Aorta (tissue), 5 donors: ENCODE measurements at places on chromosomes 2 and 18. TPM values are rescaled to one million over a fixed set of nuclear protein-coding genes. Genes with fewer than 3 reads are reported as not detected.

The CCDC178 gene
- total RNA-seq: 1.9 TPM

- no peak for DNase-seq
These were observed 56.7 kb upstream of the ASAP2 start for GRCh38 chr2:9149726-9150567.

GRCh38 chr2:234334151-234334550 is 162.7 kb downstream of the ARL4C start:
- no peak for DNase-seq

GRCh38 chr2:5076599-5076998 is 615.6 kb upstream of the SOX11 start:
- no peak for DNase-seq

The DSG1 gene
- total RNA-seq: not detected

- DNase-seq: no peak
These were observed 47.1 kb upstream of the REL start for GRCh38 chr2:60834270-60834717.

GRCh38 chr2:122737429-122738077 is 982.1 kb downstream of the TSN start:
- DNase-seq: no peak

GRCh38 chr2:172296267-172297046 is 130.9 kb upstream of the ITGA6 start:
- DNase-seq: no peak

DNA sequence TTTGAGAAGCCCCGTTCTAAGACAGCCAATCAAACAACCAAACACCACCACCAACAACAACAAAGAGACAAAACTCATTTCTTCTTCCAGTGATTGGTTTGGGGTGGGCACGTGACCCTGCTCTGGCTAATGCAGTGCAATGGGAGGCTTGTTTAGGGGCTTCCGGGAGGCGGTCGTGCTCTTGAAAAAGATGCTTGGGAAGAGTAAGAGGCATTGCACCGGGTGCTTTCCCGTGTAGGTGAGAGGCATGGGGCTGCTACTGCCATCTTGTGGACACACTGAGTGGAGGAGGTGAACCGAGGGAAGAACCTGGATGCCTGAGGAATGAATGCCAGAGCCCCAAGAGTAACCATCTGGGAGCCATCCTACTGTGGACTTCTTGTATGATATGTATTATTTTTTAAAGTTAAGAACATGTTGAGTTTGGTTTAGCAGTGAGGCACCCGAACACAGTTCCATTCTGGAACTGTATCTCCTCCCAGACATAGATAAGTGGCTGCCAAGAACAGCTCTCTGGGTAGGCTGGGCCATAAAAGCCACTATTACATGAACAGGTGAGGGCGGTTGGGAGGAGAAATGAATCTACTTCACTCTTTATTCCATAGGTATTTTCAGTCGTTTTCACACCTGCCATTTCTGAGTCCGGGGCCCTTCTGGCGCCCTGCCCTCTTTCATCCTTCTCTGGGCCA is 19.1 kb upstream of the ARHGAP25 start:
- DNase-seq: peak; percentile 59

- DNase-seq: no peak
These were observed 387.5 kb downstream of the CDH2 start for GRCh38 chr18:27789406-27789805.

DNA sequence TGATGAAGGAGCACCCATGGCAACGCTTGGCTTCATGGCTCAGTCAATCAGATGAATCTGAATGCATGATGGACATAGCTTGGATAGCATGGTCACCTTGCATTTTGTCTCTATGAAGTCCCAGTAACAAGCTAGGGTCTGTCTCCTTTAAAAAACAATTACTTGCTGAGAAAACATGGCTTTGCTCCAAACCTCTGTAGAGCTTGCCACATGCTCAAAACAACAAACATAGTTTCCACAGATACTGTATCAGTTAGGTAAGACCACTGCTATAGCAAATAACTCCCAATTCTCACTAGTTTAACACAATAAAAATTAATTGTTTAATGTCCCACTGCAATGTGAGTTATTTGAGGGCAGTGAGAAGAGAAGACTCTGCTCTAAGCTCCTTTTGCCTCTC is 401.0 kb downstream of the IRS1 start:
- DNase-seq: no peak

GRCh38 chr18:75802681-75803080 is 375.2 kb upstream of the SMIM21 start:
- DNase-seq: no peak

GRCh38 chr18:72555101-72555500 is 11.0 kb upstream of the CBLN2 start:
- no peak for DNase-seq

The ERBB4 gene
- 42.0 TPM for total RNA-seq

- DNase-seq: no peak
These were observed 61.3 kb downstream of the THADA start for GRCh38 chr2:43534569-43534968.

DNA sequence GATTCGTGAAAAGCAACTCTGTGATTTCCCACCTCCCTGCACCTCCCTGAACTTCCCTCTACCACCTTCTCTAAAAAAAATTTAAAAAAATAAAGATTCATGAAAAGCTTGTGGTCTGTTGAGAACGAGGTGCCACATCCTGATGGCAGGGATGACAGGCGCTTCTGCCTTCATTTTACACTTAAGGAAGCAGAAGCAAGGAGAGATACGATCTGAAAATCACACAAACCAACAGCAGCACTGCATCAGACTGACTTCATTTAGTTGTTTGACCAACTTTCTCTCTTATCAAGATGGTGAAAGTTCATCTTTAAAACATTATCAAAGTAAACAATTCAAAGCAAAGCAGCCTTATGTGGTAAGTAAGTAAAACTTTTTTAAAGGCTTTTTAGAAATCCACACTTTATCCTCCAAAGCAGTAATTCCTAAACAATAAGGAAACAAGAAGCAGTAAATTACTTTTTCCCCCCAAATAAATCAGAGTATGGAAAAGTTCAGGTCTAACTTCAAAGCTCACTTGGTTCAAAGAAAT is 15.5 kb downstream of the WDFY1 start:
- no peak for DNase-seq

DNA sequence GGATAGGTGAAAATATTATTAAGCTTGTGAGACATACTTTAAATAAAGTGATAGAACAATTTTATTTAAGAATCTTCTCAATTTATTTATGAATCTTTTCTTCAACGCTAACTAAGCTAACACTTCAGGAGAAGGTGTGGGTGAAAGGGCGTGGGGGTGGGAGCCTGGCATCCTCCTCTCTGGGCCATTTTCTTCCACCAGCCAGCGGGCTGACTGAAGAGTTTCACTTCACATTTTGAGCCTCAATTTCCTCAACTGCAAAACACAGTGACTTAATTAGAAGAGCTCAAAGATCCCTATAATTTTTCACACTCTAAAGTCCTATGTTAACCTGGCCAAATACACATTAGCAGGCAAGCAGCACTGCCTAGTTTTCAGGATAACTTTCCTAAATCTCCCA is 94.8 kb downstream of the FTCDNL1 start:
- DNase-seq: no peak

- no peak for DNase-seq
These were observed 144.3 kb upstream of the SERTAD2 start for GRCh38 chr2:64797881-64798575.

DNA sequence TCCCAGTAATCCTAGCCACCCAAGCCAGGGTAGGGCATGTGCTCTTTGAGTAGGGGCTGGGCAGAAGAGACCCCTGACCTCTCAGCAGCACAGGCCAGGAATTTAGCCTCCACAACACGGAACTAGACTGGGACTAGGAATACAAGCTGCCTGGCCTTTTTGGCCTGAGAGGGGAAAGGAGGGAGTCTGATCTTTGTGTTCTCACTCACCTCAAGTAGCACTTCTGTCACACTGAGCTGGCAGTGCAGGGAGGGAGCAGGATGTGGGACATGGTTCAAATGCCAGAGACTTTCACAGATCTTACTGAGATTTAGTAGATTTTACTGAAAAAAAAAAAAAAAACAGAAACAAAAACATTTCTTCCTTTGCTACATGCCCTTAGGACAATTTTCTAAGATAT is 395.2 kb downstream of the CMPK2 start:
- DNase-seq: no peak

DNA sequence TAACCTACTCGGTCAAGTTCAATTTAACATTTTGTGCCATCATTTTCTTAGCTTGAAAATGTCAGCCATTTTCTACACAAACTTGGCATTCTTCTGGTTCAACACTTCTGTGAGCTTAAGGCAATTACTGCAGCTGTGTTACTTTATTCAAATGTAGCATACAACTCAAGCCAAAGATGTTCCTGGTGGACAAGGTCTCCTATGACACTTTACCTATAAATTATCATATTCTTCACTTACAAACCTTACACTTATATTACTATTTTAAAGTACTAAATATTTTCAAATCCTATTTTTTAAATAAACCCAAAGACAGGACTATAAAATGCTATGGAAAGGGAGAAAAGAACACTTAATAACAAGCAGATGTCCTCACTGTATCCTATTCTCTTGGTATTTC is 1045.3 kb downstream of the TSN start:
- DNase-seq: no peak

GRCh38 chr2:160418398-160418765 is 75.2 kb downstream of the RBMS1 start:
- DNase-seq: no peak

- no peak for DNase-seq
These were observed at the start of gene KCNE4 for GRCh38 chr2:223051693-223052289. TSS of gene KCNE4 (plus strand) at chr2:223052190. CDS start at chr2:223052831, 641 bp downstream.

DNA sequence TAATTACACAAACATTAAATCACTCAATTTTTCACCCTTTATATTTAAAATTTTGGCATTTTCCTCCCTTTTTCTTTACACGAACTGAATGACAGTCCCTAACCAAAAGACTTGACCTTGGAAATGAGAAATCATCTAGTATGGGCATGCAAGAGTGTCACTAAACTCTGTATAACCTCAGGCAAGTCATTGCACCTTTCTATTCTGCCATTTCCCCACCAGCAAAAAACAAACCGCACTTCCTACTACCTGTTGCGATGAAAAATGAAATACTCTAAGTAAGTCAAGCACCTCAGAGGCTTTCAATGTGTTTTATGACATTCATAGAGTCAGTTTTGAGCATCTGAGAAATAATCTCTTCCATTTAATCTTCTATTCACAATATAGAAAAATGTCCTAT is 44.1 kb downstream of the ANKRD44 start:
- no peak for DNase-seq

- no peak for DNase-seq
These were observed 11.6 kb downstream of the TRPM8 start for GRCh38 chr2:233928594-233929351.

DNA sequence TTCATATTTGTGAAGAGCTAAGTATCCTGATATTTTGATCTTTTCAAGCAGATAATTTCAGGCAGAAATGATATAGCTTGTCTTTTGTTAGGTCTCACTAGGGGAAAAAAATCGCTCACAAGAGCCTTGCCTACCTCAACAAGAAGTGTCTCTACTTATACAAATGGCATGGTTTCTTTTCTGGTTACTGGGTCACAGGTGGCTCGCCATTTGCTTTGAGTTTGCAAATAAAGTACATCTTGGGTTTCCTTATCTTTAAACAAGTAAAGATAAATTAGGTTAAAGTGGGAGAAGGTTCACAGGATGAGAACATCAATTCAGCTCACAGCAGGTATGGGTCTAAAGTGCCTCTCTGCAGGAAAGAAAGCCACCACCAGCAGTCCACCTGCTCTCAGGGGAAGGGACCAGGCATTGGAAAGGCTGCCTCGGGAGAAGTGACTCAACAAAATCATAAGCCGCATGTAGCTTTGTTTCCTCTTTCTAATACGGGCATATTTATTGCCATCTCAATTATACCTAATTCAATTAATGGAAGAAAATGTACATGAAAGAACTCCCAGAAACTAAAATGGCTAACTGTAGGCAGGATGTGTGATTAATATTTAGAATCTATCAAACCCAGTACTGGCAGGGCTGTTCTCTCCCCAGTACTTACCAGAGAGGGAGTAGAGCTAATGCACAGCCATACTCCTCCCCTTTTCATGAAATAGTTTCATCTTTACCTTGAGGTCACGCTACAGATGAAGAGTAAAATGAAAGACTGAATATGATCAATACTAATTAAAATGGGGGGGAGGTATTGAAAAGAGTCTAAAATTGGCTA is 28.3 kb downstream of the CDC42EP3 start:
- DNase-seq: no peak

The EIF5B gene
- total RNA-seq: 57.9 TPM

DNA sequence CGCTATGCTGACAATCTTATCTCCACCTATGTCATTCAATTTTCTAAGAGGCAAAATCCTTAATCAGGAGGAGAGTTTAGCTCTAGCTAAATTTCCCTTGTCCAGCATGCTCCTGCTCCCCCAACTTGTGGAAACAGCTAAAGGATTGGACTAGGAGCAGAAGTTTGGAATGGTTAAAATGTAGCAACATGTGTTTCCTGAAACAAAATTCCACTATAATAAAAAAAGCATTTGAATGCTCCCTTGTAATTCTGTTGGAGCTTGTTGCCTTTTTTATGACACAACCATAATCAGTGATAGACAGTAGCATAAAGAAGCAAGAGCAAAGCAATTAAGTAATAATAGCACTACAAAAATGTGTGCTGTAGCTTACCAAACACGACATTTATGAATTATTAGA is 6.9 kb downstream of the ACTR3 start:
- no peak for DNase-seq

DNA sequence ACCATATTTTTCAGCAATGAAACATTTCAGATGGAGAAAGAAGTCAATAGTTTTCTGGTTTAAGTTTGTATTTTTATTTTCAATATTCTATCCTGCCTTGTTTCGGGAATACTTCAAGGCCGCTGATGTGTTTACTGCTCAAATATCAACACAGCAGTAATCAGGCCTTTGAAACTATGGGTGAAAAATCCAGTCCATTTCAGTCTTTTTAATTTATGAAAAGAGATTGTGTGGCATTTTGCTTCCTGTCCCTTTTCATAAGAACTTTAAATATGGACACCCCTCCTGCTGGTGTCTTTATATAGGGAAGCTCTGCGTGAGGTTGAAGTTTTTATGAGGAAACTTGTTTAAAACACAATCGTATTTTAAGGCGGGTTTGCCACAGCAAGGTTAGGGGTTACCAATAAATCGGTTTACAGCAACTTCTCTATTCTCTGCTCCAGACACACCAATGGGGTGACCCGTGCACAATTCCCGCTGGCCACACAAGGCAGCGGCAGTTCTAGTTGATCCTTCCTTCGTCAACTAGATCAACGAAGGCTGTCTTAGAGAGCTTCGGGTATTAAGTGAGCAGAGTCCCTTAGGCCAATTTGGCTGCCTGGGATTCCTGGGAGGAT is 1.2 kb upstream of the TANC1 start:
- DNase-seq: no peak

- no peak for DNase-seq
These were observed 52.3 kb downstream of the PIEZO2 start for GRCh38 chr18:11096839-11097750.

DNA sequence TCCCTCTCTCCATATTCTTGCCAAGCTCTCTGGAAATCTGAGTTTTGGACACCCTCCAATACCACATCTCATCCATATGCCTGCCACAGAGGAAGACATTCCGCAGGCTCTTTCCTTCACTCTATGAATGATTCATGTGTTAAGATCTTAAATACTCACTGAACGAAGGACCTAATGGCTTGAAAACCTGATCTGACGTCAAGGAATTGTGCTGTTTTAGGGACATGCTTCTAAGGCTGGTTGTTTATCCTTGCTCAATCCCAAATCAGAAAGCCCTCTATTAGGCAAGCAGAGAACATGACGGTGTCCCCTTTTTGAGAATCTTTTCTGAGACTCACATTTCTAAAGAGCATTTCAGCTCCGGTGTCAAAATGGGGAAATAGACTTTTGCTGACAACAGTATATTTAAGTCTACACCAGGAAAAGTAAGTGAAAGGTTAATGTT is 83.7 kb upstream of the GALNT5 start:
- DNase-seq: no peak

GRCh38 chr2:81303321-81303720 is 998.8 kb upstream of the LRRTM1 start:
- DNase-seq: no peak

GRCh38 chr2:151166410-151166809 is 95.3 kb downstream of the RBM43 start:
- DNase-seq: no peak
